ENCODE measurements at places on chromosomes 2 and 18.

- DNase-seq, result no peak
These were observed 75.8 kb downstream of the CALCRL start for GRCh38 chr2:187372213-187372612.

- DNase-seq, result no peak
These were observed 7.2 kb downstream of the SMYD1 start for GRCh38 chr2:88074854-88075292.

- DNase-seq, result no peak
These were observed 68.7 kb upstream of the ZFP36L2 start for GRCh38 chr2:43294973-43295603.

- no peak for DNase-seq
These were observed 33.3 kb upstream of the E2F6 start for GRCh38 chr2:11499081-11499743.

GRCh38 chr2:190649035-190649797 lies at the start of gene NAB1:
Gene NAB1 (plus strand): TSS chr2:190649083. CDS start chr2:190659177, 10,094 bp downstream.
- DNase-seq, result peak; percentile 78

- DNase-seq, result no peak
These were observed 179.6 kb downstream of the KLHL29 start for GRCh38 chr2:23564615-23564960.

GRCh38 chr18:59696311-59697235 lies 650 bp downstream of the CCBE1 start:
- no peak for DNase-seq

- DNase-seq, result peak; percentile 82
These were observed at the start of gene TBC1D8 for GRCh38 chr2:101151146-101151858. Gene TBC1D8 (minus strand): TSS chr2:101151382. CDS start chr2:101151253, 129 bp downstream.

GRCh38 chr2:173402405-173402974 lies 47.8 kb downstream of the CDCA7 start:
- DNase-seq, result peak; percentile 43

- DNase-seq, result no peak
These were observed 1.5 kb downstream of the IER3IP1 start for GRCh38 chr18:47174545-47175116.

- DNase-seq, result no peak
These were observed 124.1 kb downstream of the MMADHC start for GRCh38 chr2:149463328-149464002.

- no peak for DNase-seq
These were observed 4.8 kb upstream of the ANKRD44 start for GRCh38 chr2:197315371-197315770.

All from anterior cingulate cortex (tissue), 58 donors.